ENCODE measurements at places on chromosomes 3 and 15.

- DNase-seq: no peak
Observed at GRCh38 chr3:176964661-176965060, 232.6 kb downstream of the TBL1XR1 start.

- no peak for DNase-seq
Observed at GRCh38 chr3:120678984-120679383, 3.1 kb downstream of the HGD start.

DNA sequence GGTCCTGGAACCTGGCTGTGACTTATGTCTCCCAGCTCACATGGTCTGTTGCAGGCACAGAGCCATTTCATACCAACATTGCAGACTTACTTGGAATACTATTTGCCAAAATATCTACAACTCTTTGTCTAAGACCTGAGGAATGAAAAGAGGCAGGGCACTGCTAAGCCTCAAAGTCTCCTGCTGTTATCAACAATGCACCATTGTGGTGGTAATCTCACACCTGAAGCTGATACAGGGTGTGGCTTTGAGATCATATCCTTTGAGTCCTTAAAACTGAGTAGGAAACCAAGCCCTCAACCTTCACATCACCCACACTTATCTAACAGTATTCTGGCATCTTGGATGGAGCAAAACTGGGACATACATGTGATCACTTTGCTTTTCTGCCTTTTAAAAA is 782.0 kb downstream of the EPHA3 start:
- DNase-seq: no peak

- DNase-seq: no peak
Observed at GRCh38 chr3:54797111-54797510, 130.7 kb downstream of the LRTM1 start.

- DNase-seq: no peak
Observed at GRCh38 chr15:45702041-45702440, 67.2 kb downstream of the SQOR start.

GRCh38 chr3:67655364-67656121 is 1.1 kb upstream of the SUCLG2 start:
- DNase-seq: peak; percentile 64

DNA sequence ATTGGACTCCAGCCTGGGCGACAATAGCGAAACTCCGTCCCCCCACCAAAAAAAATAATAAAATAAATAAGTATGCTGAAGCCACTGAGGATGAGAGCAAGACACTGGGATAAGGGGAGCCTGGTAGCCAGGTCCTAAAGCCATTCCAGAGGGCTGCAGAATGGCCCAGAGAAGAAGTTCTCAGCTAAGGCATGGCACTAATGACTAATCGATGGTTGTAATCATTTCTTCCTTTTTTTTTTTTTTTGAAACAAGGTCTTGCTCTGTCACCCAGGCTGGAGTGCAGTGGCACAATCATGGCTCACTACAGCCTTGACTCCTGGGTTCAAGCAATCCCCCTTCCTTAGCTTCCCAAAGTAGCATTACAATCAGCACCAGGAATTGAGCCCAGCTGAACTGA is 25.6 kb upstream of the ZNF774 start:
- no peak for DNase-seq

- DNase-seq: no peak
Observed at GRCh38 chr3:177835008-177835407, 637.7 kb upstream of the TBL1XR1 start.

DNA sequence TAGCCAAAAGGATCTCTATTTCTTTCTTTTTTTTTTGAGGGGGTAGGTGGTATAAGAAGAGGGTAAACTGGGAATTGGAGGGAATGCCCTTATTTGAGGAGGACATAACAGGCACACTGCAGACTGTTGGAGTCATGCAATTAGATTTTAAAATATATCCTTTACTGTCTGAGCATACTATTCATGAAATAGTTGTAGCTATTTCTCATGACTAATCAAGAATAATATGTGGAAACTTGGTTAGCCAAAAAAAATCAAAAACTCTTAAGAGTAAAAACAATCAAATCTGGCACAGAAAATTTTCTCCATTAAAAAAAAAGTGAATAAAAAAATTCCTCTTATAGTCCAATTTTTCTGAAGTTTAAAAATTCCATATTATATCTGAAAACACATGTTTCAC is 174.9 kb downstream of the SCAPER start:
- DNase-seq: no peak

DNA sequence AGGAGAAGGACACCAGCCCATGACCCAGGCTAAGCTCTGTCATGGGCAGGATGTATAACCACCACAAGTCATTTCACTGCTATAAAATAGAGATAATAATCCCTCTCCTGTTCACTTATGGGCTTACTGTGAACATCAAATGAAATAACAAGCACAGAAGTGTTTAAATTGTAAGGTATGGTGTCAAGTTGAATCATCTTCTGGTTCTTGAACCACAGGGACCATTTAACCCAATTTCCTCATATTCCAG is 44.3 kb upstream of the TLE3 start:
- no peak for DNase-seq

DNA sequence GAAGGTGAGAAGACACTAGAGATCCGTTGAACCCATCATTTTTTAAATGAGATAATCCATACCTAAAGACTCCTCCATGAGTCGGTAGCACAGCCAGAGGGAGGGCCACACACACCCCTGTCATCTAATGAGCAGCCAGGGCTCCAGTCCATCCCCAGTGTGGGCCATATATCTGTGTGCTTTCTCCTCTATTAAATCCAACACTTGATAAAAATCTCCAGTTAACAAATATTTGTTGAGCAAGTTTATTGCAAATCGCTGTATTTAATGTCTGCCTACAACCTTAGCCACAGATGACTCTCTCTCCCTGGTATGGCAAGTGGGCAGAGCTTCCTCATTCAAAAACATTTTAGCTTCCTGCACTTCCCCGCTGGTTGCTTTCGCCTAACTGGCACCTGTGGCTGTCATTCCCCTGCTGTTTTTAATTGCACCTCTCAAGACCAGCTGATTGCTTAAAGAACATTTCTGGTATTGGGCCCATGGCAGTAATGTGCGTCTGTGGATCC is 82.8 kb downstream of the SMAD3 start:
- no peak for DNase-seq

DNA sequence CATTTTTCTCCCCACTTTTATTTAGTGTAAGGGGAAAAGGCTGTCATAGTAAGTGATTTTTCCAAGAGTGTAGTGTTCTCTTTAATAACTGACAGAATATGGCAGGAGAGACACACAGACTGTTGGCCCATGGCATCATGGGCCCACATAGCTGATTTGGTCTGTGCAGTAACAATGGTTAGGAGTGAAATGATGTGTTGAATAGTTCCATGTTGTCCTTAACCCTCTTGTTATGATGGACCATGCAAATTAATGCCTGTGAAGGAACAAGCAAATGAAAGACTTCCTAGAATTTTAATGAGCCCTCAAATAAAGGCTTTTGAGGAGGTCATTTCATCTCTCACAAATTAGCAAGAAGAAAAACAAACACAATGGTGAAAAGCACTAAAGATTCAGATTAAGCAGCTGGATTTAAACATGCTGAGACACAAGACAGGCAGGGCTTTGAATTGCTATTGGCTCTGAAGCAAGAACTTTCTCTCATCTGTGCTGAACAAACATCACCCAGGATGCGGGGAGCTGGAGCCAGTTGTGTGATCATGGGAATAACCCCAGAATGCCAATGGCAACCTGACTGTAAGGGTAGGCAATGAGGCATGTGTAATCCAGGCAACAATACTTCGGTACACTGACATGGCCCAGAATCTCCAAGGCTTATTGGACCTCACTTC is 136.7 kb upstream of the VEPH1 start:
- DNase-seq: no peak

DNA sequence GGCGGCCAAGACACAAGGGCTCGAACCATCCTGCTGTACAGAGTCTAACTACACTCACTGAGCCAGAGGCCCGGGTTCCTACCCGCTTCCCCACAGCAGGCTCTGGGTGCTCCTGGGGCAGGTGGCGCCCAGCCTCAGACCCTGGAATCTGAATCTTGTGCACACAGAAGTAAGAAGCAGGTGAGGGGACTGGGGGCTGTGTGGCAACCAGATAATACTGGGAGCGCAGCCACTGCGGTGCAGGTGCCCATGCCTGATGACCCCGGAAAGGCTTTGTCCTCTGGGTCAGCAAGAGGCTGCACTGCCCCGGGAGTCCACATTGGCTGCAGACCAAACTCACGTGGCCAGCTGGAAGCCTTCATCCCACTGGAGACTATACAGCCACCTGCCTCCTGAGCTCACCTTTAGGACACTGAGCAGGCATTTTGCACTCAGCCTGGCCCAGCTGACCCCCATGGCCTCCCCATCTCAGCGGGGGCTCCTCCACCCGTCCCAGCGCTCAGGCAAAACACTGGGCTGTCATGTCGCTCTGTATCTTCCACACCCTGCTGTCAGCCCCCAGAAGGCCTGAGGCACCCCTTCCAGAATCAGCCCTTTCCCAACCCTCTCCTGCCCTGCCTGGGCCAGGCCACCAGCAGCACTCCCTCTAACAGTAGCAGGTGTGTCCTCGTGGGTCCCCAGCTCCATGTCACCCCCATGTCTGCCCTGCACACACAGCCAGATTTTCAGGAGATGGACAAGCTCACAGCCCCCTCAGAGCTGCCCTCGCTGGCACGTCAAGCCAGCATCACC is 101.0 kb upstream of the IQSEC1 start:
- DNase-seq: no peak
